Epithelial cell of prostate (primary cell): ENCODE measurements at places on chromosomes 4 and X.

DNA sequence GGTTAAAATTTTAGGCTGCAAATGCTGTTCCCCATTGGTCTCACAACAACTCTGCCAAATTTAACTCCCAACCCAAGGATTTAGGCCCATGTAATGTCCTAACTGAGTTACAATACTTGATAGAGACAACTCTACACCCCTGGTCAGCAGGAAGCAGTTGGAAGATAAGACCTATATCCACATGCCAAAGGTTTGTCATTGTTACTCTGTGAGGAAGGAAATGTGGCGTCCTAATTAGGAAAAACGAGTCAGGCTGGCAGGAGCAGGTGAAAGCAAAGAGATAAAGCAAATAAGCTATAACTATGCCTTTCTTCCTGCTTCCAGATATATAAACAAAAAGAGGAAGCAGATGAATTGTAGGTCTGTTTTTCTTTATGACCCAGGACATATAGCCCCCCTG, 69.1 kb downstream of the SPIN4 start:
- no peak for DNase-seq

GRCh38 chrX:13876652-13877051, 59.8 kb upstream of the GPM6B start:
- no peak for DNase-seq

DNA sequence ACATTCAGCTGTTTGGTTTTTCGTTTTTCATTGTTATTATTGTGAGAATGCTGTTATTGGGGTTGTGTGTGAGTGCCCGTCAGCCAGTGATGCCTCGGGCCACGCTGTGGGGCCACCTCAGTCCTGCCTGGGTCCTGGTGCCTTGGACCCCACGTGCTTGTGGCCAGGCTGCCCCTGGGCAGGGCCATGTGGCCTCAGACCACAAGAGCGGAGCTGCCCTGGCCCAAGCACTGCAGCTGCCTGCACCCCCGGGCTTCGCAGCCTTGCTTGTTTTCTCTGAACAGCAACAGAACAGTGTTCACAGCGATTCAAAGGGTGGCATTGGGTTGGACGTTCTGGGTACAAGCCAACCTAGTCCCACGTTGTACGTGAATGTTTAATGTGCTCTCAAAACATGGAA, 56.9 kb downstream of the CPLX1 start:
- no peak for DNase-seq

DNA sequence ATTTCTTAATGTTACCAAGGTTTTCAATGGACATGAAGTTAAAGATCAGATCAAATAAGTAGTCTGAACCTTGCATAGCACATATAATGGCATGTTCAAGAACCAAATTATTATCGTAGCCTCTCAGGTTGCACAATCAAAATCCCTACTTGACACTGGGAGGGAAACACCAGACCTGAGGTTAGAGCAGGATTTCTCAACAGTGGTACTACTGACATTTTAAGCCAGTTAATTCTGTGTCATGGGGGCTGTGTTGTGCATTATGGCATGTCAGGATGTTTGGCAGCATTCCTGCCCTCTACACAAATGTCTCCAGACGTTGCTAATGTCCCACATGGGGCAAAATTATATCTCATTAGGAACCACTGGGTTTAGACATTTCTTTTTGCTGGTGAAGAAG, 20.8 kb downstream of the RLIM start:
- no peak for DNase-seq

- DNase-seq = no peak
Measured at GRCh38 chrX:2547736-2548135, 47.0 kb upstream of the DHRSX start.

DNA sequence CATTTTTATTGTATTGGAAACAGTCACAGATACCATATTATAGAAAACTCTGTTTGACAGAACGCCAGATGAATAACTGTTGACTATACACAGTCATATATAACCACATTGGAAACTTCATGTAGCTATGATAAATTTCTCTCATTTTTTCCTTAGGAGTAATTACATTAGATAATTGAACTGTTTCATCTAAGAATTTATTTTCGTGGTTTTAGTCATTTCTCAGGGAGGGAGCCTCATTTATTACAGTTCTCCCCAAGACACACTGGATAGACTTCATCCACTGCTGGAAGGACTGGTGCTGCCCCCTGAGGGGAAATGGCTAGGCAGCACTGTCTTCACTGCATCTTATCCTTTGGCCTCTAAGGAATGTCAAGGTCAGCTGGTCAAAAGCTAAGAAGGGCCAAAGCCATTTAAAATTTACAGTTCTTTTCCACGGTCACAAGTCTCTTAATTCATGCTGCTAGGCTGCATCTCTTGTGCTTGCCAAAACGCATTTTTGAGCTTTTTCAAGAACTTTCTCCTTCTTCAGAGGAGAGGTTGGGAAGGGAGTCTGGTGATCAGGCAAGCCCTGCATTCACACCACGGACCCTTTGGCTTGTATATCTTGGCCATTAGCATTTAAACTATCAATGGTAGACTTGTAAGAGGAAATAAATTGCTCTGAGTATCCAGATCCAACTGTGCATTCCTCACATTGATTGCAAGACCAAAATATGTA, 145.1 kb downstream of the CBR4 start:
- no peak for DNase-seq

DNA sequence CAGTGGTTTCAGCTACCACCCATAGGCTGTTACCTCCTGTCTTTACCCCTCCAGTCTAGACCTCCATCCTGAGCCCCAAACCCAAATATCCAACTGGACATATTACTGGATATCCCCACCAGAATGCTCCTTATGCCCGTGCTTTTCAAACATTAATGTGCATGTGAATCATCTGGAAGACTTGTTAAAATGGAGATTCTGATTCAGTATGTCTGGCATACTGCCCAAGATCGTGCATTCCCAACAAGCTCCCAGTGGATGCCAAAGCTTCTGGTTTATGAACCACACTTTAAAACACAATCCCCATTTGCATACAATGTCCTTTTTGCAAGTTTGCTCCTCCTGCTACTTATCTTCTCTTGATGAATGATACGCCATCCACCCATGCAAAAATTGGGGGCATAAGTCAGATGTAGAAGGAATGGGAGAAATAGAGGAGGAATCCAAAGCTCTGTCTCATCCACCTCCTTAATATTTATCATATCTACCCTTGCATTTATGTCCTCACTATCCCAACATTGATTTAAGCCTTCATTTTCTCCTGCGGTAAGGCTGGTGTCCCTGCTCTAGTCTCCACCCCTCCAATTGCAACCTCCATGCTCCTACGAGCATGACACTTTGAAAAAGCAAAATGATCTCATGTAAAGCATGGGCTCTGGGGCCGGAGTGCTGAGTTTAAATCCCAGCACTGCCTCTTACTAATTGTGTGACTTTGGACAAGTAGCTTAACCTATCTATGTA, 7.4 kb upstream of the PGRMC1 start:
- peak; percentile 18 for DNase-seq

GRCh38 chr4:184450045-184450444, 24.3 kb downstream of the IRF2 start:
- DNase-seq = no peak

GRCh38 chrX:154541896-154542722, 4.5 kb downstream of the G6PD start:
- no peak for DNase-seq

DNA sequence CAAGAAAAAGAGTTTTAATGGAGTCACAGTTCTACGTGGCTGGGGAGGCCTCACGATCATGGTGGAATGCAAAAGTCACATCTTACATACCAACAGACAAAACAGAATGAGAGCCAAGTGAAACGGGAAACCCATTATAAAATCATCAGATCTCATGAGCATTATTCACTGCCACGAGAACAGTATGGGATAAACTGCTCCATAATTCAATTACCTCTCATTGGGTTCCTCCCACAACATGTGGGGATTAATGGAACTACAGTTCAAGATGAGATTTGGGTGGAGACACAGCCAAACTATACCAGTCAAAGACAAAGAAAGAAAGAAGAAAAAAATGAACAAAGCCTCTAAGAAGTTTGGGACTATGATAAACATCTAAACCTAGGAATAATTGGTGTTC, 158.9 kb downstream of the GC start:
- no peak for DNase-seq

- no peak for DNase-seq
Measured at GRCh38 chrX:16868920-16869319, 1.2 kb downstream of the RBBP7 start.

GRCh38 chr4:185096032-185096653, 46.9 kb upstream of the SLC25A4 start:
- DNase-seq = no peak

DNA sequence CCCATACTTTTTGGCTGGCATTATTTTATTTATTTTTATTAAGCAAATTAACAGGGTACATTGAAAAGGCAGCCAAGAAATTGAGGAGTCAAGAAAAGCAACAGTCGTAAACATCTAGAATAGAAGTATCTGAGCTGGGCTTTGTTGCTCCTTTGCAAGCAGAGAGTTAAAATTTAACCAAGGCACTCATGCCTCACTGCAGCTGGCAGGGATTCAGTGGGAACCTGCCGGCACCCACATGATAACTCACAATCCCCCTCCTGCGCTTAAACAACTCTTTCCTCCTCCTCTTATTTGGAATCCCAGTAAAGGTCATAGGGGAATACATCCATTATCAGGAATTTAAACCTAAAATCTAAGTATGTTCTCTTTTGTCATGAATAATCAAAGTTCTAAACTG, 115.5 kb downstream of the SOX3 start:
- no peak for DNase-seq

DNA sequence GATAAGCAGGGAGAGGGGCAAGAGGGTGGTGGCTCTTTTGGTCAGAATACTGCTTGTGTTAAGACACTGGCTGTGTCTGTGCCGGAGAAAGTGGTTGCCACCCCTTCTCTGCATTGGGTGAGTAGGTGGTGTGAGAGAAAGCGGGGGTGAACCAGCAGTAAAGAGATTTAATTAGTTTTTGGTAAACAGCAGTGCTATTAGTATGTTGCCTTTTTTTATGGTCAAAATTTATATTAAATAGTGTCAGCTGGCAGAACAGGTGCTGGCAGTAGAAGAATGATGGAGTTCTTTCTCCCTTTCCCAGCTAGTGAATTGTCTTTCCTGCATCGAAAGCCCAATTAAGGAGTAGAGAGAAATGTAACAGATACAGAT, 181.6 kb downstream of the LARP7 start:
- DNase-seq = no peak

GRCh38 chr4:7976025-7976424, 36.4 kb upstream of the AFAP1 start:
- no peak for DNase-seq

GRCh38 chr4:108620933-108621905, 843 bp downstream of the RPL34 start:
- no peak for DNase-seq

GRCh38 chr4:42671431-42672194, 14.7 kb upstream of the ATP8A1 start:
- no peak for DNase-seq

- DNase-seq = no peak
Measured at GRCh38 chr4:152074573-152074972, 313.8 kb upstream of the GATB start.

- DNase-seq = no peak
Measured at GRCh38 chr4:146930673-146931072, 15.0 kb downstream of the TTC29 start.
